AML-193 (cell line): ENCODE measurements at places on chromosomes 13 and 19.

DNA sequence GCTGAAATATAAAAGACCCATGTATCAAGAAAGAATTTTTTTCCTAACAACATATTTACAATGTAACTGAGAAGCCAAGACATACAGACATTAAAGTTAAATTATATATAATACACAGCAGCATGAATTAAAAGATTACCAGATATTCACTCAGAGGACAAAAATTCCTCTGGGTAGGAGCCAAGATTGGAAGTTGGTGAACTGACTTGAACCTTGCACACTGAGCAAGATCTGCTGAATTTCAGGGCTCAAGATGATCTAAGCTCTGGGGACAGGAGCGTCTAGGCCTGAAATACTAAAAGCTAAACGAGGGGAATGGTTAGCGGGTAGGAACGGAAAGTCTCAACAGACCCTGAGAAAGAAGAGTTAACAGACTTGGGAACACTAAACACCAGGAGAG is 8.5 kb downstream of the FOXO1 start:
- no peak for DNase-seq

DNA sequence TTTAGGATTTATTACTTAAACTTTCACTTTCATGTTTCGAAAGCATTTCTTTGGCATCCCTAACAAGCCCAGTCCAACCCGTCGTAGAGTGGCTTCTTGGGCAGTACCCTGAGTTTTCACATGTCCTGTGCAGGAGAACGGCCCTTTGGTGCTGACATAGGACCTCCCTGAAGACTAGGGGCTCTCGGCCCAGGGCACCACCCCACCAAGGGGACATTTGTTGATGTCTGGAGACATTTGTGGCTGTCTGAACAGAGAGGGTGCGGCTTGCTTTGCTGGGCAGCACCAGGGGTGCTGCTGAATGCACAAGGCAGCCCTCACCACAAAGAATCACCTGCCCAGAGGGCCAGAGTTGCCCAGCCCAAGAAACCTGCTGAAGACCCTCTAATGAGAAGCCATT is 30.6 kb downstream of the CUL4A start:
- DNase-seq, result no peak

DNA sequence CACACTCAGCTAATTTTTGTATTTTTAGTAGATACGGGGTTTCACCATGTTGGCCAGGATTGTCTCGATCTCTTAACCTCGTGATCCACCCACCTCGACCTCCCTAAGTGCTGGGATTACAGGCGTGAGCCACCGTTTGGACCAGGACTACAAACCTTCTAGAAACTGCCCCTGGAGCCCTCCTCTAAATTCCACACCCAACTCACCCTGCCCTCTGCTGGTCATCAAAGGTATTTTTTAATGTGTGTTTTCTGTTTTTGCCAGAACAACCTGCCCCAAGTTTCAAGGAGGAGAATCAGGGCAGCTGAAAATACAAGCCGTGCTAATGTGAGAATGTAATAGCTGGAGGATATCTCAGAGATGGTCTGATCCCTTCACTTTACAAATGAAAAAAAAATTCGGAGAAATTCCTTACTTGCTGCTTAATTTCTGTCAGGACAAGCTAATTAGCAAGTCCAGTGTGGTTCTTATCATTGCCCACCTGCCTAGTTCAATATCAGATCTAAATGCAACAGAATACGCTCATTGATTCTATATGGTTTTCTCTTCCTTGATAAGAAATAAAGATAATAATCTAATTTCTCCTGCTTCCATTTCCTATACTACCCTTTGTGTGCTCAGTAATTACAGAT is 4.1 kb downstream of the ATP8A2 start:
- DNase-seq, result peak; percentile 53

DNA sequence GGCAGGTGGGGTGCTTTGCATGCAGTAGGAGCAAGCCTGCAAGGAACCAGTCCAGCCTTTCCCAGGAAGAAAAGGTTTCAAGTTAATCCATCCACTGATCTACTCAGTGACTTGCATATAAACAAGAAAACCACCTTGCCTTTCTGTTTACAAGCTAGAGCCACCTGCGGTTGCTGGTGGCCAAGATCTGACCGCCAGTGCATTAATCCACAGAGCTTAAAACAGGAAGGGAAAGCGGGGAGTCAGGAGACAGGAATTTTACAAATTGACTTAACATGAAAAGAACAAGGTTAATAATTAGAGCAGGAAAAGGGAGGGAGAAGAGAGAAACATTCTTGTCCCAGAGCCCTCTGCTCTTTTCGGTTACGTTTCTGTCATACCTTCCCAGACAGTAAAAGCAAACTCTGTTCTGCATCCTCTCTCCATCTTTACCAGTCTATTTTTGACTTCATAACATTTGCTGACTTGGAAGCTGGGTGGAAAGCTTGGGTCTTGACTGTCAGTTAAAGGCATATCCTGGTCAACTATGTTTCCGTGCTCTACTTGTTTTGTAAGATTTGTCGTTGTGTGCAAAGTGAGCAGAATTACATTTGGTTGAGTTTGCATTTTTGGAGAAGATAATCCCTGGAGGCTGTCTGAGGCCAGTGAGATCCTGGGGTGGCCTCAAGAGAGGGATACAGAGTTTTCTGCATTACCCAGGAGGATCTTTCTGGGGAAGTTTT is 760.6 kb downstream of the EFNB2 start:
- no peak for DNase-seq

DNA sequence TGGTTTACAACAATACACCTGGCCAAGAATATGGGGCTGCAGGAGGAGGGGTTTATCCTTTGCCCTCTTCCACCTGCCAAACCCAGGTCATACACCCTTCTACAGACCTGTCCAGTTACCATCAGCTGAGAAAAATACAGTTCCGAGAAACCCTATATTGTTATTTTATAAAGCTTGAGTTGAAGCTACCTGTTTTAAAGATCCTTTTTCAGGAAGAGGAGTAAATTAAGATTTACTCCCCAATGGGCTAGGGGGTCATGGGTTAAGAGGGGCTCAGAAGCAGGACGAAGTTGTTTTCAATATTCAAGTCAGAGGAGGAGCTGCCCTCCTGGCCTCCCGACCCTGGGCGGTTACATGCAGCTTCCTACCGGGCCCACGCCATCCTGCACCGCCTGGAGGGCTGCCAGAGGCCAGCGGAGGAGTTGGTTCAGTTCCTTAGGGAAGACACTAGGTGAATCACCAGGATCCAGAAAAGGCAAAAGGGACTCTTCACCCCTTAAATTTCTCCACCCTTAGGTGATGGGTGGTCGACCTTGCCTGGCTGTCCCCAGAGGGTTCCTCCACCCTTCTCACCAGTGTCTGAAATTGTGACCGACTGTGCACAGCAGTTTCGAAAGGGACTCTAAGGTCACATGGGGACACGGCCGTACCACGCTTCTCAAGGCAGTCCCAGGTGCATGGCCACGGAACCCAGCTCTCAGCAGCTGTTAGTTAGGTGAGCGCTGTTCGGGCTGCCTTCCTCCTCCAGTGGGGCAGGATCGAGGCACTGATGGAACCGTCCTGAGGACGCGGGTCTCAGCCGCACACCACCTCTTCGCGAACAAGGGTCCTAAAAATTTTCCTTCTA is 1.2 kb downstream of the GJB2 start:
- no peak for DNase-seq

DNA sequence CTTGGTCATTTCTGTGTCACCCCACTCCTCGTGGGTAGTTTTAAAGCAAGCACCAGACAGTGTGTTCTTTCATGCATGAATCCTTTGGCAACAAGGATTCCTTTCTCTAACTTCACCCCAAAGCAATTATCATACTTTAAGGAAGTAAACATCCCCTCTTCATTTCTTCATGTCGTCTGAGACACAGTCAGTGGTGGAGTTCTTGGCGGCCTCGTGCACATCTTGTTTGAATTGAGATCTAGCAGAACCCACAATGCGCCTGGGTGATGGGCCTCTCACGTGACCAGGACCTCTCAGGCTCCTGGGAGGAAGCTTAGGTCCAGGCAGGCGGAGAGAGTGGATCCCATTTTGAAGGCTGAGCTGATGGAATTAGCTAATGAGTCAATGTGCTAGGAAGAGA is 2.6 kb downstream of the ACSBG2 start:
- DNase-seq, result no peak

GRCh38 chr13:25420161-25420560 is 48.4 kb downstream of the ATP8A2 start:
- no peak for DNase-seq

- DNase-seq, result no peak
Observed at GRCh38 chr19:13181747-13182388, 31.7 kb downstream of the IER2 start.

- no peak for DNase-seq
Observed at GRCh38 chr13:110616103-110617101, 1.1 kb downstream of the NAXD start.

DNA sequence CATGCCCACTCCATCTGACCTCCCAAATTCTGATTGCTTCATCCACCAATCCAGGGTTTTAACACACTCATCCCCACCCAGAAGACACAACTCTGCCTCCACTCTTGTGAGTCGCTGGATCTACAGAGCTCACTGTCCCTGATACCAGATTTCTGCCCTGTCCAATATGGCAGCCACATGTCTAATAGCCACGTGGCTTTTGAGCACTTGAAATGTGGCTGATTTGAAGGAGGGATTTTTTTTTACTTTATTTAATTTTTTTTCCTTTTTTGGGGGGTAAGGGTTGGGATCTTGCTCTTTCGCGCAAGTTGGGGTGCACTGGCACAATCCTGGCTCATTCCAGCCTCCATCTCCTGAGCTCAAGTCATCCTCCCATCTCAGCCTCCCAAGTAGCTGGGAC is 24.8 kb upstream of the OLFM2 start:
- no peak for DNase-seq

- no peak for DNase-seq
Observed at GRCh38 chr19:40331052-40331451, 17.1 kb downstream of the C19orf47 start.
